ENCODE measurements at places on chromosomes 5 and 9. TPM values are rescaled to one million over a fixed set of nuclear protein-coding genes. Genes with fewer than 3 reads are reported as not detected.

DNA sequence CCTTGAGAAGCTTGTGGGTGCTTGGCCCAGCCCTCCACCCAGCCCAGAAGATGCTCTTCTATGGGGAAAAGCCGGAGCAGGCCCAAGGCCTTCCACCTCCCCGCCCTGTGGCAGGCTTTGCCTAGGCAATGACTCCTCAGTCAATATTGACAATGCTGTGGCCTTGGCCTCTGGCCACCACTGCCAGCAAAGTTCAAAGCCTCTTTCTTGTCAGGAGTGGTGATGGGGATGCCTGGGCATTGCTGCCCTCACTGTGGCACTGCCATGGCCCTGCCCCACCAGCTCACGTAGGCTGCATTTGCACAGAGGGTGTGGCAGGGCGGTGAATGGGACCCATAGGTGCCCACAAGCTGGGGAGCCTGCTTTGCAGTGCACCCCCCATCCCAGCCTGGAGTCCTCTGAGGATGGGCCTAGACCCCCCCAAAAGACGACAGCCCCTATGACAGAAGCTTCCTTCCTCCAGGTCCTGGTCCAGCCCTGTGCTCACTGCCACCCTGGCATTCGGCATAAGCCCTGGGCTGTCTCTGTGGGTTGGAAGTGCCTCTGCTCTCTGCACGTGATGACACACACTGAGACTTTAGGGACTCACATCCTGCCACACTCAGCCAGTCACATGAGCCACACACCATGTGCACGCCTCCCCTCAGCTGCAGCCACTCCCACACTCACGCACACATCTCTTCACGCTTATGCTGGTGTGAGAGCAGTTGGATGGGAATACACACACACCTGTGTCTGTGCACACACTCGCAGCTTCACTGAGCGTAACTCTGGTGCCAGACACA is 31.1 kb downstream of the MORN5 start:
- DNase-seq = no peak
- no peaks in the 10 kb centered on the region for H3K36me3 ChIP-seq
- no peak overlapping the region for H3K27ac ChIP-seq
- H3K4me3 ChIP-seq = no peak overlapping the region
- no peaks in the 10 kb centered on the region for H3K4me1 ChIP-seq

DNA sequence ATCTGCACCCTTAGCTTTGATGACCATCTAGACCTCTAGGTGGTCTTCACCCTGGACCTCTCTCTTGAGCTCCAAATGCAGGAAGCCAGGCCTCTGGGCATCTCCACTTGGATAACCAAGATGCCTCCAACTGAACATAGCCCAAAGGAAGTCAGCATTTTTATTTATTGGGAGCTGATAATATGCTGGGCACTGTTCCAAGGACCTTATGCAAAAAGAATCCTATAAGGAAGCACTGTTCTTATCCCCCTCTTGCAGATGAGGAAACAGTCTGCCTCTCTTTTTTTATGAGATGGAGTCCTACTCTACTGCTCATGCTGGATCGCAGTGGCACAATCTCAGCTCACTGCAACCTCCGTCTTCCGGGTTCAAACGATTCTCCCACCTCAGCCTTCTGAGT is 219.9 kb downstream of the CDK5RAP2 start:
- H3K27ac ChIP-seq = no peak overlapping the region
- H3K4me3 ChIP-seq = no peak overlapping the region
- H3K27me3 ChIP-seq = no peaks in the 10 kb centered on the region
- H3K36me3 ChIP-seq = no peaks in the 10 kb centered on the region

- peaks cover 4% of the 10 kb centered on the region for H3K4me1 ChIP-seq
- no peaks in the 10 kb centered on the region for H3K36me3 ChIP-seq
- H3K27me3 ChIP-seq = no peaks in the 10 kb centered on the region
- H3K27ac ChIP-seq = no peak overlapping the region
- H3K4me3 ChIP-seq = no peak overlapping the region
- DNase-seq = no peak
Observed at GRCh38 chr5:2039180-2039531, 156.4 kb upstream of the IRX4 start.

GRCh38 chr9:133100506-133101355 is 20.3 kb downstream of the RALGDS start:
- H3K4me3 ChIP-seq = no peak overlapping the region
- H3K27me3 ChIP-seq = no peaks in the 10 kb centered on the region
- no peaks in the 10 kb centered on the region for H3K36me3 ChIP-seq
- H3K4me1 ChIP-seq = no peaks in the 10 kb centered on the region
- DNase-seq = peak; percentile 15
- H3K27ac ChIP-seq = no peak overlapping the region

GRCh38 chr5:35777358-35778087 is 79.2 kb upstream of the IL7R start:
- no peaks in the 10 kb centered on the region for H3K36me3 ChIP-seq
- H3K27ac ChIP-seq = no peak overlapping the region
- H3K27me3 ChIP-seq = no peaks in the 10 kb centered on the region
- peak; percentile 49 for DNase-seq

DNA sequence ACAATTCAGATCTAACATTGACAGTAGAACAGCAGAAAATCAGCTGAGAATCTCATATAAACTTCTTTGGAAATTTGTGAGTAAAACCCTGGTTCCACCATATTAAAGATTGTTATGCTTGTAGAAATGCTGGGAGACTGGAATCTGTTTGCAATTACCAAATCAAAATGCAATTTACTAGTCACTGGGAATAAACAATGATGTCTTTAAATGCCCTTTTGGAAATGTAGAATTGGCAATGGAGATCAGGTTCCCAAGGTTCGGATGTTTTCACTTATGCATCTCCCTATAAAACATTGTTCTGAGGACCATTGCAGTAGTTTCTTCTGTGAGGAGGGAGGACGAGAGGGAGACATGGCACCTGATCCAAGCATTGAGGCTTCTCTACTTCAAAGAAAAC is 384.4 kb downstream of the TMEM167A start:
- H3K36me3 ChIP-seq = no peaks in the 10 kb centered on the region
- H3K4me1 ChIP-seq = no peaks in the 10 kb centered on the region
- no peak for DNase-seq
- no peak overlapping the region for H3K4me3 ChIP-seq
- H3K27ac ChIP-seq = no peak overlapping the region

DNA sequence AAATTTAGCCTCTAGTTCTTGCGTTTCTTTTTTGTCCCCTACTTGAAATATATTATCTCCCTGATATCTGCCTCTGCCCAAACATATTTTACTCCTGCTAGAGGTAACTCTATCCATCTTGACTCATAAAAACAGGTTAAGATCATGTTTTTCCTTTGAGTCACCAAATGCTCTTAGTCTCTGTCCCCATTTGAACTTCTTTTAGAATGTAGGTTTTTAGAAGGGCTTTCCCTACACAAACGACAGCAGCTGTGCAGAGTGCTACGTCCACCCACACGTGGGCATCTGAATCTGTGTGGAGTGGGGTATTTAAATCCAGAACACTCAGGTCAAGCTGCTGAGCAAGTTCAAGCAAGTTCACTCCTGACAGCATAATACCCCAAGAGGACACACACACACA is 2.2 kb downstream of the HSD17B3 start:
- H3K36me3 ChIP-seq = no peaks in the 10 kb centered on the region
- DNase-seq = no peak
- no peak overlapping the region for H3K4me3 ChIP-seq
- no peak overlapping the region for H3K27ac ChIP-seq

GRCh38 chr9:38240051-38240450 is 152.5 kb upstream of the ALDH1B1 start:
- no peak overlapping the region for H3K4me3 ChIP-seq
- DNase-seq = no peak
- H3K27me3 ChIP-seq = no peaks in the 10 kb centered on the region
- no peaks in the 10 kb centered on the region for H3K36me3 ChIP-seq
- no peak overlapping the region for H3K27ac ChIP-seq

GRCh38 chr5:159097784-159098602 is 1.7 kb downstream of the EBF1 start:
- H3K4me1 ChIP-seq = peaks cover 13% of the 10 kb centered on the region
- H3K36me3 ChIP-seq = no peaks in the 10 kb centered on the region
- H3K27me3 ChIP-seq = no peaks in the 10 kb centered on the region
- DNase-seq = peak; percentile 73

Gene NPDC1
- total RNA-seq = 36.1 TPM

Gene PCDHA1
- total RNA-seq = 0.05 TPM

Gene SPINK1
- not detected for total RNA-seq

Gene NDUFS4
- 83.0 TPM for total RNA-seq

Gene TNFSF15
- total RNA-seq = 0.26 TPM

Gene SPDL1
- 4.1 TPM for total RNA-seq

Gene IL3
- total RNA-seq = not detected

Gene MLLT3
- total RNA-seq = 13.8 TPM
